ENCODE measurements at places on chromosomes 6 and 20.

- DNase-seq, result no peak
Observed at GRCh38 chr6:44333273-44333919, 9.1 kb upstream of the SPATS1 start.

- DNase-seq, result no peak
Observed at GRCh38 chr6:140269591-140270165, 895.2 kb upstream of the CITED2 start.

DNA sequence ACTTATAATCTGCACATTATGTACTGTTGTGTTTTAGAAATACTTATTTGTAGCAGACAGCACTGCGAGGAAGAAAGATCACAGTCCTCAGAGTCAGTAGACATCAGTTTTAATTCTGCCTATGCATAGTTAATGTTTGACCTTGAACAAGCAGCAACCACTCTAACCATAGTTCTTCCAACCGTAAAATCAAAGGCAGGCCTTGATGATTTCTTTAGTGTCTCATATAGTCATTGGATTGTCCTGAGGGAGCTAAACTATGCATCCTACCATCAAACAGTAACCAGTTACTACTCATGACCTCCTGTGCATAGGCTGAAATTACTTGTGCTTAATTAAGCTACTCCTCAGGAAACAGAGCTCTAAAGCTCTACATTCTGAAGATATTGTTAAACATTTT is 294.8 kb upstream of the STXBP5 start:
- no peak for DNase-seq

DNA sequence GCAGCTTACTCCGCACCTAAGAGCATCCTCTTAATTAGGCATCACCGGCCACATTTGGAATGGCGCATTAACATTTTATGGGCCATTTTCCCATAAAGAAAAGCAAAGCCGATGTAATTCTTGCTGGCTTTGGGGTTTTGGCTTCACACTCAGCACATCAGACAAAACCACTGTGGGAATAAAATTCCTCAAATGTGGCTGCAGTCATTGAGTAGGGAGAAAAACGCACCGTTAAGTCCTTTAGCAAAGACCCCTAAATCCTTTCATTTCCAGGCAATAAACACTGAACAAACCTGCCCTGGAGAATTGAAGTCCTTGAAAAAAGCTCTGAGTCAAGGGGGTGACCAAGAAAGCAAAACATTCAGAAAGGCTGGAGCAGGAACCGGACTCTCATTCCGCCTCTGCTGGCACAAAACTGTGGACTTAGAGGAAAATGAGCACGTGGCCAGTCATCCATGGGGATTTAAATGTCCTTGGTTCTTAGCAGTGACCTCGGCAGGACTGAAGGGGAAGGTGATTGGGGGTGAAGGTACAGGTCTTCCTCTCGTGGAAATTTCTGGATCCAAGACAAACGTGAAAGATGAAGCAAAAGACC is 102.9 kb downstream of the CDH4 start:
- DNase-seq, result no peak

DNA sequence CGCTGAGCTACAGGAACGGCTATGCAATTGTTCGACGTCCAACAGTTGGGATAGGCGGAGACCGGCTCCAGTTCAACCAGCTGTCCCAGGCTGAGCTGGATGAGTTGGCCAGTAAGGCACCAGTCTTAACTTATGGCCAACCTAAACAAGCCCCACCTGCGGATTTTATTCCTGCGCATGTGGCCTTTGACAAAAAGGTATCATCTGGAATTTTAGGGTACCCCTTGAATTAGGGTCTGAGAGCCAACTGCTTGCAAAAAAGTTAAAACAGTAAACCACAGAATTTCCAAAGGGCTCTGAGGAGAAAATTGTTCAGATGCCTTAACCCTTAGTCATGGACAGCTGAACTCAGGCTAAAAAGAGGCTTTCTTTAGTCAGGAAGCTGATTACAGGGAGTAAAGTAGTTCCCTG is 3.8 kb downstream of the EFHC1 start:
- no peak for DNase-seq

- peak; percentile 48 for DNase-seq
Observed at GRCh38 chr20:58309591-58310290, at the start of gene RAB22A. Gene RAB22A, plus strand, starts transcription at chr20:58309715. Its CDS starts 262 bp downstream, at chr20:58309977.

DNA sequence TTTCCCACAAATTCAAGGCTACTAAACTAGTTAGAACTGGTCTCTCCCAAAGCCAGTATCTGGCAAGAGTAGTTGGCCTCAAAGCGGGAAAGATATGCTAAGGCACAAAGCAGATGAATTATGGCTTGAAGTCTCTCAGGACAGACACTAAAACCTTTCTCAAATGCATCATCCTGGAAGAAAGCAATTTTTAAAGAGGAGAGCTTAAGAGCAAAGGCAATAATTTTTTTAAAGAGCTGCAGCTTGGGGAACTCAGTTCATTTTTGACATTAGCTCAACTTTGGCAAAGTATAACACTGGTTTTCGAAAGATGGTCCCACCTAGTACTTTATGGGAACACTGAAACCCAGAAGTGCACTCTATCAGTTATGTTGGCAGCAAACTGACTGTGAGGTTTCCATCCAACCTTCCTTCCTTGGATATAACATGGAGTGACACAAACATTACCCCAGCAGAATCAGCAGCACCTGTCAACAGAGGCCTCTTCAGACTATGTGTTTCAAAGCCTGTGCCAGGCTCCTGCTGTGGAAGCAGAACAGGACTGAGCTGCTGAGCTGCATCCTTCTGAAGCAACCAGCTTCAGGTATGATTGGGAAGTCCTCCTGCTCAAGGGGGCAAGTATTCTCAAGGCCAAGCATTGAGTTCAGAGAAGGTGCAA is 852.3 kb upstream of the HS3ST5 start:
- no peak for DNase-seq

DNA sequence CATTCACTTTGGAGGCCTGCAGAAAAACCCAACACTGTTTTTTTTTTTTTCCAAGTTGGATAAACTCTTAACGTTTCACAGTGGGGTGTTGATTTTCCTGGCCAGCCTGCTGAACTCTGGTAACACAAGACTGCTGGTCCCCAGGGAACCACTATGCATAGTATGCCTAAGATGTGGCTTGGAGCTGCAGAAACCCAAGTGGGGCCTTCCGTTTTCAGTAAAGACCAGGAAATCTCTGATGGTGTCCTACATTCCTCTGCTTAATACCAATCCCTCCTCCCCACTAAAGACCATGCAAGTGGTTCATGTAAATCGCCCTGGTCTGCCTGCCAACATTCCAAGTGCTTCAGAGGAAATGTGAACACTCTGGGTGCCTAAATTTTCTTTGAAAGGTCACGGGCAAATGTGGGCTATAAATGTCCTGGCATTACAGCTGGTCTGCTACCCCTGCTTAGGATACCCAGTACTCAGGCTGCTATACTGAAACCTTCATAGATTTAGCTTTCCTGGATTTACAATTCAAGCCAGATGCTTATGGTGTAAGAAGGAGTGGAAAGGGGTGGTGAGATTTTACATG is 615.4 kb downstream of the MAFB start:
- DNase-seq, result no peak

GRCh38 chr6:37207903-37208456 is 38.0 kb downstream of the PIM1 start:
- peak; percentile 33 for DNase-seq

DNA sequence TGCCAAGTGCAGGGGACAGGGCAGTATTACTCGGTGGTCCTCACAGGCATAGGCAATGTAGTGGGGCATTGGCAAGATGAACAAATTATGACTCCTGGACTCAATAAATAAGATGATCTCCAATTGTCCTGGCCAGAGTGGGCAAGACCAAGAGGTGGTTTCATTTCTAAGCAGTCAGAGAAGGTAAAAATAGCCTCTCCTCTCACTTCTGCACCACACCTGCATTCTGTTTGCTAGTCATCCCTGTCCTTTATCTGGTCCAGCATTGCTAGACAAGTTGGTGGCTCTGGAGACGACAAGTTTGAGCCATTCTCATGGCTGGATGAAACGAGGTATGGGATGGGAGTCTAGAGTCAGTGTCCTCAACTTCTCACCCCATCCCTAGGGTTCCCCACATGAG is 83.0 kb downstream of the BANF2 start:
- DNase-seq, result no peak

- DNase-seq, result no peak
Observed at GRCh38 chr20:48875914-48876240, 45.6 kb upstream of the ARFGEF2 start.

GRCh38 chr20:9179867-9180266 is 111.0 kb downstream of the PLCB4 start:
- DNase-seq, result no peak

DNA sequence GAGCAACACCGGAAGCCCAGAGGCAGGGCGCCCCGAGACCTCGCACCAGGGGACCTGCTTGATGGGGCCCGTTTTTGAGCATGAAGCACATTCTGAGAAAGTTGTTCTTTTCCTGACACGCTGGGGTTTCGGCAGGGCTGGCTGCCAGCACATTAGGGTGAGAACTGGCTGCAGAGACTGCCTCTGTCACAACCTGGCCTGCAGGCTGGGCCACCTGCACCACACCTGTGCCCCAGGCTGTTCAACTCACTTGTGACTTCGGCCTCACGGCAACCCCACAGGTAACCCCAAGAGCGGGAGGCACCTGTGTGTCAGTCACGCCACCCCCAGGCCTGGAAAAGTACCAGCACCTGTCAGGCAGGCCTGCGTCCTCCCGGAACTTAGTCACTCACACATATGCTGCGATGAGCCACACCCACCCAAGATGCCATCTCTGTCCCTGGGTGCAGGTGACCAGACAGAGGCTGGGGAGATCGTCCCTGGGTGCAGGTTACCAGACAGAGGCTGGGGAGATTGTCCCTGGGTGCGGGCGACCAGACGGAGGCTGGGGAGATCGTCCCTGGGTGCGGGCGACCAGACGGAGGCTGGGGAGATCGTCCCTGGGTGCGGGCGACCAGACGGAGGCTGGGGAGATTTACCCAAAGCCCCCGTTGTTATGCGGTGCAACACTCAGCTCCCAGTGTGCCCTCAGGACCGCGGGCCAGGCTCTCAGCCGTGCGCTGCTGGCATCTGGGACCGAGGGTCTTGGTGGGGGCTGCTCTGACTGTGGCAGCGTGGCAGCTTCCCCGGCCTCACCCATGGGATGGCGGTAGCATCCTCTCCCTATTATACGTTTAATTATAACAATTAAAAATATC is 82.5 kb upstream of the BHLHE23 start:
- no peak for DNase-seq

- no peak for DNase-seq
Observed at GRCh38 chr6:40931931-40932330, 107.1 kb downstream of the UNC5CL start.

DNA sequence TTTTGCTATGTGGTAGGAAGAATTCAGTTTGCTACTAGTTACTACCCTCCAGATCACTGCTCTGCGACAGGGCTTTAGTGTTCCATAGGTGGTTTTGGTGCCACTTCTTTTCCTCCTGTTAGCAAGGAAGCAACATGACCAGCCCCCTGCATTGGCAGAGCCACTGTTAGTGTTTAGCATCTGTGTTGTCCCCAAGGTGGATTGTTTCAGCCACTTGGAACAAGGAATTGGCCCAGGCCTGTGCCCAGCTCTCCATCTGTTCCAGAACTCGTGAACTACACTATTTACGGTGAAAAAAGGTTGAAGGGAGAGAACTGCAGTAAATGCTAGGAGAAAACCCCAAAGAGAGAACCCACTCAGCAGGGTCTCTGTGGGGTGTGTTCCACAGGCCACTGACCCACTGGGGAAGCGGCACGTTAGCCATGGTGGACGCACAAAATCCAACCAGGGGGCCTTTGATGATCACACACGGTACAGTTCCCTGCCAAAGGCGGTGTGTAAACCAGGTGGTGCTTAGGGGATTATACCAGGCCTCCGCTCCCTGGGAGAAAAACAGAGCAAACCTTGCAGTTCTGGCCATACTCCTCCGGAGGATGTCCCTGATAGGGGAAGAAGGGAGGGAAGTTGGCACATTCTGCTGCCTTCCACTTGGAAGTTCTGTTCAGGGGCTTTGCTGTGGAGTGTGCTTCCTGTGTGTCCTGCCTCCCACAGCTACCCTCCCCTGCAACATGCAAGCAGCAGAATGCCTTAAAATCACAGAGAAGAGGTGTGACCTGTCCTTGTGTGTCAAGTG is 72.3 kb downstream of the LYRM2 start:
- no peak for DNase-seq

GRCh38 chr6:45502456-45502855 is 124.7 kb upstream of the SUPT3H start:
- DNase-seq, result no peak

- no peak for DNase-seq
Observed at GRCh38 chr20:1633535-1633934, 13.7 kb upstream of the SIRPB1 start.

DNA sequence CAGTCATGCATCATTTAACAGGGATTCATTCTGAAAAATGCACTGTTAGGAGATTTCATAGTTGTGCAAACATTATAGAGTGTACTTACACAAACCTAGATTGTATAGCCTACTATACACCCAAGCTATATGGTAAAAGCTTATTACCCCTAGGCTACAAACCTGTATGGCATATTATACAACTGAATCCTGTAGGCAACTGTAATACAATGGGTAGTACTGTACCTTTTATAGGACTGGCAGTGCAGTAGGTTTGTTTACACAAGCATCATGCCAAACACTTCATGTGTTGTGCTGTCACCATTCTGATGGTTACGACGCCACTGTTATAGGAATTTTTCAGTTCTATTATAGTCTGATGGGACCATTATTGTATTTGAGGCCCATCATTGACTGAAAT is 39.3 kb upstream of the KHDC1 start:
- no peak for DNase-seq

DNA sequence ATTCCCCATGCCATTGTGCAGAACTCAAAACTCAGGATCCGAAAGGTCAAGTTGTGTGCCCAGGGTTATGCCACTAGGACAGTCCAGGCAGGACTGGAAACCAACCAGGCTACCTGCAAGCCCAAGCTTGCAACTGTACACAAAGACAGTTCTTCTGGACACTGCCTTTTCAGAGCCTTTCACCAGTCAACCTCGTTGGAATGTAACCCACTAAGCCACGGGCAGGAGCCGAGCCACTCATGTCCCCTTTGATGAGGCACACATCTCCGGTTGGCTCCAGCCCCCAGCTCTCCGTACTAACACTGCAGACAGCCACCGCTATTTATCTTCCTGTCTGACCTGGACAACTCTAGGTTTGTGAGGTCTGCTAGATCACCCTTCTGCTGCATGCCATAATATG is 62.5 kb downstream of the BMP7 start:
- DNase-seq, result no peak

GRCh38 chr6:123398072-123398471 is 238.7 kb downstream of the TRDN start:
- no peak for DNase-seq

DNA sequence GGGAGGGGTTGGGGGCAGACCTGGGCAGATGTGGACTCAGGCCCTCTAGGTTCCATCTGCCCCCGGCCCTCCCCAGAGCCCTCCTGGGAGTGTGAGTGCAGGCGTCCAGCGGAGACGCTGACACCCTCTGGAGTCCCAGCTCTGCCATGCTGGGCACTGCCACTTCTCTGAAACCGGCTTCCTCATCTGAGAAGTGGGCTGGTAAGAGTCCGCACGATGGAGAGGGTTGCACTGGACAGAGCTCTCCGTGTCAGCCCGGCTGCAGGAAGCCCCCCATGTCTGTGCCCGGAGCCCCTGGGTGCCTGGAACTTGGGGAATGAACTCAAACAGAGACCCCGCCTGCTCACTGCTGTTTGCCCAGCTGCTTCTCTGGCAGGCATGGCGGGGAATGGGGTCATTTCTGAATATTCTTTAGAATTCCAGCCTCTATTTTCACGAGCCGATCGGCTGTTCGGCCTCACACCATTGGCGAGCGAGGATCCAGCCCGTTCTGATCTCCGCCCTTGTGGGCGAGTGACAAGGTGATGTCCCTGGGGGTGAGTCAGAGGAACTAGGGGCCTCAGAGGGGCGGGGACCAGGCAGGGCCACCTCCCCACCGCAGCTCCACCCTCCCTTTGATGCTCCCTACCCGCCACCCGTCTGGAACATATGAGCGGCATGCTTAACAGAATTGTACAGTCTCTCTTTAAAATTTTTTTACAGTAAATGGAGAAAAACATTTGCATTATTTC is 47.8 kb upstream of the GATA5 start:
- no peak for DNase-seq

Measured in occipital lobe (tissue), 3 donors.